ENCODE measurements at places on chromosomes 16 and 17. TPM values are rescaled to one million over a fixed set of nuclear protein-coding genes. Genes with fewer than 3 reads are reported as not detected.

CDH15 gene
- polyA plus RNA-seq: not detected

DNA sequence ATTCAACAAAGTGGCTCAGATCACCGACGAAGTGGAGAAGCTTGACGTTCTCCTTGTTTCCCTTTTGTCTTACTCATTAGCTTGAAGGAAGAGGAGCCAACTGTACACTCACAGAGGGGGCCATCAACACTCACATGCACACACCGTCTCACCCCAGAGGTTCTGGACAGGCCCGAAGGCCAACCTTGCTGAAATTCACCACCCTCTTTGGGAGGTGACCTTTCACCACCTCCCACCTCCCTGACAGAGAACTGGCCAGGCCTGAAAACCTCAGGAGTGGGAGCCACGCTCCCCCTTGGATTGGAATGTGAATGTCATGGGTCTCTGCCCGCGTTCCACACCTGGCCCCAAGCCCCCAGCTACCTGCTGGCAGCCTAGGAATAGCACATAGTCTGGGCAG is 2.0 kb downstream of the DCXR start:
- DNase-seq: no peak

PSMC5 gene
- 148 TPM for polyA plus RNA-seq

OR1F1 gene
- not detected for polyA plus RNA-seq

DNA sequence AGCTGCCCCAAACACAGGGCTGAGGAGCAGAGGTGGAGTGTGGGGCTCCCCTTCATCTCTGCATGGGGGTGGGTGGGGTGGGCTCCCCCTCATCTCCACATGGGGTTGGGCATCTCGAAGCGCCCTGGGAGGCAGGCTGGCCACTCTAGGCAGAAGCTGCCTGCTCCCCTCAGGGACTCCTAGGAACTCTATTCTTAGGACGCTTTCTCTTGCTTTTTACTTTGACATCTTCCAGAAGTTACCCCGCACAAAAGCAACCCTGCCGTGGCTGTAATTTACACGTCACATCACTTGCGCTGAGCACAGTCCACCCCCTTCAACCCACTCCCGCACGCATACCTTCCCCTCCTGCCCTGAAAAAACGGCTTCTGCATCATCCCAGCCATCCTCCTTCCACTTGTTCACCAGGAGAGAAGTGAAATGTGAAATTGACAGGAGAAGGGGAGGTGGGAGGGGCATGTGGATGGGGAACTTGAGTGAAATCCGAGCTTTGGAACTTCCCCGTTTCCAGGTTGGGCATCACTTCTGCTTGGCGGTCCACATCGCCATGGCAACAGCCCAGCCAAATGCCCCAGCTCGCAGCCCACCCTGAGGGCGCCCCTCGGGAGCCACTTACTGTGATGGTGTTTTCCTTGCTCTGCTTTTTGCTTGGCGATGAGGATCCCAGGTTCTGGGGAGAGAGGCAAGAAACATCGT is 53.7 kb upstream of the RCVRN start:
- no peak for DNase-seq

GRCh38 chr17:43584666-43585102 is 38.5 kb upstream of the ETV4 start:
- no peak for DNase-seq

GRCh38 chr16:8887952-8888560 is 5.9 kb downstream of the LITAFD start:
- DNase-seq: no peak

- no peak for DNase-seq
Observed at GRCh38 chr17:43992641-43993040, 11.8 kb upstream of the NAGS start.

GRCh38 chr17:80028030-80028429 is 7.6 kb downstream of the TBC1D16 start:
- DNase-seq: no peak

GRCh38 chr17:76432004-76432403 is 20.9 kb downstream of the UBE2O start:
- no peak for DNase-seq

GRCh38 chr16:3953728-3954410 is 73.4 kb upstream of the CREBBP start:
- DNase-seq: no peak

DNA sequence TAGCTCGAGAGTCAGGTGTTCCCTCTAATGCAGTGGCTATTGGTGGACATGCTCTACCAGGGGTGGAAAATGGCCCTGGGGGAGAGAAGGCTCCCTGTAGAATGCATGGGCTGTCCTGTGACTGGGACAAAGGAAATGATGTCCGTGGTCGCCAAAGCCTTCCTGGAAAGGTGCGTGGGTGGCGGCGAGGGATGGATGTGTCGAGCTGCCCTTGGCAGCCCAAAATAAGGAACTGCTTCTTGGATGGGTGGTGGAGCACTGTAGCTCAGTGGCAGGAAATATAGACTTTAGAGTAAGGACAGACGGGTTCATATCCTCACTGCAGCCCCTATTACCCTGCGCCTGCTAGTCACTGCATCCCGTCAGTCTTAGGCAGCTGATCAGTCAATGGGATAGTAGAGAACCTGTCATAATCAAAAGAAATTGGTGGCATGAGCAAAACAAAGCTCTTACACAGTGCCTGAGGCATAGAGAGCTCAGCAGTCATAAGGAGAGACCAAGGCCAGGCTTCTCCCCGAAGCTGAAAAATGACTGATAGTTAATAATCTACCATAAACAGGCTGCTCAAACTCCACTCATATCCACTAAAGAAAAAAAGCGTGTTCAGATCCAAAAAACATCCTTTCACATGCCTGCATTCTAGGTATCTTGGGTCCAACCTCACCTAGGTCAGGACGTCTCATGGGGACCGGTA is 123.5 kb upstream of the PLCG2 start:
- no peak for DNase-seq

DNA sequence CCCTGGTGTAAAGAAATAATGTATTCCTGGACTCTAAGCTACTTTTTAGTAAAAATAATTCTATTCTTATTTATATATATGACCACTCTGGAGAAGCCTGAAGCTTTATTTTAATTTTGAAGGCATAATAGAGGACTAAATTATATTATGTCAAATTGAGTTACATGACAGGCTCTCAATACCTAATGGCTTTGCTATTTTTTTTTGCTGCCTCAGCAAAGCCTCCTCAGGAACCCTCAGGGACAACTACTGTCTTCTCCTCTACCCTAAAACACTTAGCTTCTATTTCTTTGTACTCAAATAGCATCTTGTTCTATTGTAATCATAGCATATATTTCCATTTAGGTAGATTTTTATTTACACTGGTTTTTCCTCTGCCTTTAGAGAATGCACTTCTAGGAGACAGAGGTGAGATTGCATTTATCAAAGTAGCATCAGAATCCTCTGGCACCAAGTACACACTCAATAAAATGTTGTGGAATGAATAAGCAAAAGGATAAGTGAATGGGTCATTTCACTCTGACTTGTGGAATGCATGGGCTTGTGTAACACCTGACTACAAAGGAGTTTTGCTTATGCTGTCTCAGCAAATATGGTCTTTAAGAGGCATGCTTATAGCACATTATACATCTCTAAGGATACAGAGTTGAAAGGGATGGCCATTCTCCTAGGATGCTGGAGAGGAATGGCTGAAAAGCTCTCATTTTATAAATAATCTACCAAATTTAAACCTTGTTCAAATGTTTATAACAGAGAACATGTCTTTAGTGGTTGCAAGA is 605.2 kb downstream of the KCNJ2 start:
- DNase-seq: no peak

DNA sequence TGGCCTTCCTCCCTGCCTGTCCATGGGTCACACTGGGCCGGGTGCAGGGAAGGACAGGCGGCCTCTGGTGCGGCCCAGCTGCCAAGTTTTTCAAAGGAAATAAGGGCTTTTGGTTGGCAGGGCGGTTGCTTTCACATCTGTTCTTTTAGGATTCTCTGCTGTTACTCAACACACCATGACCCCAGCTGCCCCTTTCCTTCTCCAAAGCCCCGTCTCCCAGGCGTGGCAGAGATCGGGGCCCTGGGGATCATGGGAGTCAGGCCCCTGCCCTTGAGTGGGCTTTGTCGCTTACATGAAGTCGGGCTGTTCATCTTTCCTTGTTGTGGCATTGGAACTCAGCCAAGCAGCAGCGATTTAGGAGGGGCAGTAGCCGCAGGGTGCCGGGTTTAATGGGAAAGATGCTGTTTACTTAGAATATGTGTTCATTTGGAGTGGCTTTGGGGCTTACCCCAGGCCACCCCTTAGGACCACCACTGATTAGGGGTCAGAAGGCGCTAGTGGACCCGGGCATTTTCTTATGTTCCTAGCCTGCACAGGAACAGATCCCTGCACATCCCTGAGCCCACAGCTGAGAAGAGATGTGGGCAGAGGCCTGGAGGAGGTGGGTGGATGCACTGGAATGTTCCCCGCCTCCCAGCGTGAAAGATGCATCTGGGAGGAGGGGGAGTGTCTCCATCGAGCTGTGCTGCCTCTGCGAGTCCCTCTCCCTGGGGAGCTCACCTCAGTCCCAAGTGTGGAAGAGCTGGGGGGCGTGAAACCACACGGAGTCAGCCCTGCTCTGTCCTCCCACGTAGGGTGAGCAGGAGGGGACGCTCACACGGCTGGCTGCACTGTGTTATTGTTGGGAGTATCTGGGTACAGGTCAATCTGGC is 6.8 kb upstream of the ADCY7 start:
- DNase-seq: no peak

Measured in immature natural killer cell (primary cell).